T-cell (primary cell): ENCODE measurements at places on chromosomes 2 and 18.

DNA sequence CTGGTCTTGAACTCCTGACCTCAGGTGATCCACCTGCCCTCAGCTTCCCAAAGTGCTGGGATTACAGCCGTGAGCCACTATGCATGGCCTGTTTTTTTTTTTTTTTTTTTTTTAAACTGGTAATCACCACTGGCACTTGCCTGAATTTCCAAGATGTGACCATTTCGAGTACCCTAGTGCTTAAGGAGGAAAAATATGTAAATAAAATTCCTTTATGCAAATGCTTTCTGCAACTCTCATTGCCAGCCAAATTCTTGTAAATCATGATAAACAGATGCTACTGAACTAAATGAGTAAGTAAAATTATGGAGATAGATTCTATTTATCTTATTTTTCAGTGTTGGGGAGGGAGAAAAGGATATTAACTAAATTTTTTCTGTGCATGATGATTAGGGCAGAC lies 18.6 kb downstream of the CDCA7 start:
- no peak for DNase-seq

GRCh38 chr2:110834134-110834827 lies 101.9 kb downstream of the ACOXL start:
- no peak for DNase-seq

GRCh38 chr2:165239230-165239629 lies at the start of gene SCN2A:
TSS of gene SCN2A (plus strand) at chr2:165239414. CDS start at chr2:165295824, 56,410 bp downstream.
- no peak for DNase-seq

GRCh38 chr2:144458541-144458940 lies 61.4 kb downstream of the ZEB2 start:
- DNase-seq = no peak

DNA sequence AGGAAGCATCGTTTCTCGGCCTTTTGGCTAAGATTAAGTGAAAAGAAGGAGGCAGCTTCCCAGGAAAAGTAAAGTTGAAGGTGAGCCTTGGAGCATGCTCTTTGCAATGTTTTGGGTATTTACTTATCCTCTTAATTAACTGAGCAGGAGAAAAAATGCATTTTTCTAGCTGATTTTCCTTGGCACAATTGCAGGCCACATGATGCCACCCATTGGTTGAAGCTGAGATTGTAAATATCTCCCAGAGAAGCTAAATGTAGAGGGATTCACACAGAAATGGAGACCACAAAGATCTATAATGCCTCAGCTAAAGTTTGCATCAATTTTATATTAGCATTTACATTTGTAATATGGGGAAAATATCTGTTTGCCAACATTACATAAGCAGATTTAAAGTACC lies 294.1 kb downstream of the KCNS3 start:
- DNase-seq = no peak

DNA sequence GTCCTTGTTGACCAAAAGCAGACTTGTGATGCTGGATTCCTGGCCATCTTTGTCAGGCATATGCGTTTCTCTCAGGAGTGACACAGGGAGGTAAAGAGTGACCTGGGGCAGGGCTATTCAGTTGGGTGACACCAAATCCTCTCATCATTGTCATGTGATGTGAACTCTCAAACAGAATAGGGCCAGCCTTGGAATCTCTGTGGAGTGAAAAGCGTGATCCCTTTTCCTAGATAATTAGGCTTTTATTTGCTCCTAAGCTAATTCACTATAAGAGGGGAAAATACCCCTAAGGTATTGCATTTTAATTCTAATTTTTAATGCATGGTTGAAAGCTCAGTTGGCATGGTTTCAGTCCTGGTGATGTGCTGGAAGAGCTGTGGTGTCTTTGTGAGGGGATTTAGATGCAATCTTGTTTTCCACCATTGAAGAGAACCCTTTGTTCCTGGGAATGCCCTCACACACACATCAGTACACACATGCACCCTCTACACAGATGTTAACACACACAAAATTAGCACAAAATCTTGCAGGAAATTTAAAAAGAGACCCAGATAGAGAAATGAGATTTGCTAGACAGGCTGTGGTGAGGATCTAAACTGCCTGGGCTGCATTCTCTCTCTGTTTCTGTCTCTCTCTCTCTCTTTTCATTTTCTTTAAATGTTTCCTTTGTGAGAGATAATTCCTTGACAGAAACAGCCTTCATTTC lies 349.9 kb downstream of the TSN start:
- no peak for DNase-seq

DNA sequence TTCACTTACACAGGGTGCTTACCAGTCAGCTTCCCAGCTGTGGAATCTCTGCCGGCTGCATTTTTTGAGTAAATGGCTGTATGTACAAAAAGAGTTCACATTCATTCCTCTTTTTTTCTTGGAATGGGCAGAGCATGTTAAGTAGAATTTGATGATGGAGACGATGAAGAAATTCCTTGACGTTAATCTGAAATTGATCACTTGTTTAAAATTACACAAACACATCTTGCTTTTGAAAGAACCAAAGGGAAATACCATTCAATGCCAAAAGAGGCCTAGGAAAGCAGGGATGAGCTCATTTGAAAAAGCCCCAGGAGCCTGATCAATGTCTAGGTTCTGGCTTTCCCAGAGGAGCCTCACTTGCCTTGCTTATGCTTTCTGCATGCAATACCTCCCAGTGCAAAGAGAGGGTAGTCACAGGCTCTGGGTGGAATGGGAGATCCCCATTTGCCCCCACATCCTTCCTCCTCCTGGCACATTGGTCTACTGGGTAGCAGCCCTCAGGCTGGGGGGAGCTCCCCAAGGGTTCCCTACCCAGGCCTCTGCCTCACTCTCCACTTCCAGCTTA lies 12.3 kb upstream of the SMAD7 start:
- no peak for DNase-seq

GRCh38 chr2:20357638-20358389 lies 7.2 kb upstream of the PUM2 start:
- no peak for DNase-seq

- DNase-seq = no peak
These were observed 31.9 kb downstream of the ADCY3 start for GRCh38 chr2:24888177-24888576.

DNA sequence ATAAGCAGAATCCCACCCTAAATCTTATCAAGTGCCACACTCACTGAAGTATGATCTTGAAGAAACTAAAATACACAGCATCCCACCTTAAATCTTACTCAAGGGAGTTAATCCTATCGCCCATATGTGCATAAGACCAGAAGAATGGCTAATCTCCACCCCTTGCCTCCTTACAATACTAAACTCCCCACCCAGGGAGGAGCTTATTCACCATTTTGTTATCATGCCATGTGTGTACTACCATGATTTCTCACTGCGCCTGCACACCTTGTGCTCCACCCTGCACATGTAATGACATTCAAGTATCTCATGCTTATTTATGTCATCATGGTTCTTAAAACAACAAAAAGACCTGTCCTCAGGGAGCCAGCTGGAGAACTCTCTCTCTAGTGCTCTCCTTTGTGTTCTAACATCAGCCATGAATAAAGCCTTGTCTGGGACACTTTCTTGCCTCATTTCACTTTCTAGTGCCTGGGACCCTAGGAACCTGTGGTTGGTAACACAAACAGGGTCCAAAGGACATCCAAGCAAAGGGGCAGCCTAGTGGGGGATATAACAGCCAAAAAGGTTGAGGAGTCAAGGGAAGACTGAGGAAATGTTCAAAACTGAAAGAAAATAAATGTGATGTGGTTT lies 87.4 kb downstream of the SLC66A3 start:
- DNase-seq = no peak

DNA sequence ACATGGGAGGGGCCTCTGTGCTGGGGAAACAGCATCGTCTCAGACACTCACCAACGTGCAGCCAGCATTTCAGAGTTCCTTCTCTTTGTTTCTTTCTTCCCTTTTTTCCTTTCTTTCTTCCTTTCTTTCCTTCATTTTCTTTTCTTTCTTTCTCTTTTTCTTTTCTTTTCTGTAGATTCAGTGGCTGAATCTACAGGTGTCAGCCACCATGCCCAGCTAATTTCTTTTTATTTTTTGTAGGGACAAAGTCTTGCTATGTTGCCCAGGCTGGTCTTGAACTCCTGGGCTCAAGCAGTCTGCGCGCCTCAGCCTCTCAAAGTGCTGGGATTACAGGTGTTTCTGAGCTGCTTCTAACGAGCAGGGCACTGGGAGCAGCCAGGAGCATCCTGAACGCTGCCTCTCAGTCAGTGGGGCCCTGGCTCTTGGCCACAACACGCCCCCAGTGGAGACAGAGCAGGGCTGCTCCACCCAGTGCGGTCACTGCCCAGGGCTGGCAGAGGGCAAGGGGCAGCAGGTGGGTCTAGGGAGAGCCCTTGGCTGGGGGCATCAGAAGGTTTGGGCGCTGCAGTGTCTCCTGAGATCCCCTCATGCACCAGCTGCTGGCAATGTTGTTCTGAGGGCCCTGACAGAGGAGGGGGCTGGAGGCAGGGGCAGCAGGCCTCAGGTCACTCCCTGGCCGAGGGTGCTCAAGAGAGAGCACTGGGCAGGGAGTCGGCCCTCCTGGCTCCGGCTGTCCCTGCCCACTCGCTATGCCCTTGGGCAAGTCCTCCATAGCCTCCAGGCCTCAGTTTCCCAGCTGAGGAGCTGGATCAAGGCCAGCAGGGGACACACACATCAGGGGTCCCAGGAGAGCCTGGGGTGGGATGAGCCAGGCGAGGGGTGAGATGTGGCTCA lies 4.7 kb upstream of the KLHL30 start:
- DNase-seq = no peak

DNA sequence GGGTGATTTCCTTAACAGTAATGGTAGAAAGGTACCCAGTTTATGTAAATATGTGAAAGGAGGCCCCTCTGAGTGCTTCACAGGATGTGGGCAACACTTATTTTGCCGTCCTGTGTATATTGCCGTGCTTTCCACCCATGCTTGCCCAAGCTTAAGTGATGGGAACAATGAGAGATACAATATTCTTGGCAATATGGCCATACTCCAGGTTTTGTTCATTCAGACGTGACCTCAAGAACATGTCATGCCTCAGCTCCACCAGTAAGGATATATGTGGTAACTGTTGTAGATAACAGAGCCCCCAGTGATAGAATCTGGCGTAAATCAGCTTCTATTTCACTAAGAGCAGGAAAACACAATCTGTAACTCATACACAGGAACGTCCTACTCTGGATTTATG lies 318.7 kb downstream of the PTPRM start:
- no peak for DNase-seq

- no peak for DNase-seq
These were observed 36.0 kb downstream of the PAIP2B start for GRCh38 chr2:71190656-71191569.

DNA sequence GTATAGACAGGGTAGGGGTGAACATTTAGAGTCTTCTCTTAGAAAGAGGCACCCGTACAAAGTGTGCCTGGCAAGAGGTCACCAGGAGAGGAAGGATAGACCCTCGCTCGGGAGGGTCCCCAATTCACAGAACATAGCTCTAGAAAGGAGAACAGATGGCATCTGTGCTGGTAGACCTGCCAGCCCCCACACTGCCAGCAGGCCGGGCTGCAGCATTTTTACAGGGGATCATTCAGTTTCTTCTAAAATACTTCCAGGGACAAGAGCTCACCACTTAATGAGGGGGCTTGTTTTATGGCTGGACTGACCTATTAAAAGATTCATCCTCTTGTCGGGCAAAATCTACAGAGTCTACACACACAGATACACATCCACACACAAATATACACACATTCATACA lies 149.9 kb downstream of the SEPTIN10 start:
- no peak for DNase-seq

GRCh38 chr2:79373358-79374130 lies 139.3 kb upstream of the CTNNA2 start:
- DNase-seq = no peak

- no peak for DNase-seq
These were observed 18.9 kb upstream of the IL1R2 start for GRCh38 chr2:101972621-101973434.

- no peak for DNase-seq
These were observed 488.5 kb upstream of the NRP2 start for GRCh38 chr2:205193836-205194228.

DNA sequence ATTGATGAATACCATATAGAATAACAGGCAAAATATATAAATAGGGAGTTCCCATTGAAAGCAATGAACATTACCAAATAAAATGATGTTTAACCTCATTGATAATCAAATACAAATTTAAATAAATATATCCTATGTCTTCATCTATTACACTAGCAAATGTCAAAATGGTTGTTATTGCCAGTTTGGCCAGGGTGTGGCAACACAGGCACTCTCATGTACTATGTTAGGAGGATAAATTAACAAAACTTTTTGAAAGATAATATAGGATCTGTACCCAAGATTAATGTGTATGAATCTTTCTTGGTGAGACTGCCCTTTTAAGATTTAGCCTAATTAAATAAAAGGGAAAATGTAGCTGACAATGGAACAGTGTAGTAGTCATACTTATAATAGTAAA lies 659.3 kb downstream of the ERBB4 start:
- no peak for DNase-seq

DNA sequence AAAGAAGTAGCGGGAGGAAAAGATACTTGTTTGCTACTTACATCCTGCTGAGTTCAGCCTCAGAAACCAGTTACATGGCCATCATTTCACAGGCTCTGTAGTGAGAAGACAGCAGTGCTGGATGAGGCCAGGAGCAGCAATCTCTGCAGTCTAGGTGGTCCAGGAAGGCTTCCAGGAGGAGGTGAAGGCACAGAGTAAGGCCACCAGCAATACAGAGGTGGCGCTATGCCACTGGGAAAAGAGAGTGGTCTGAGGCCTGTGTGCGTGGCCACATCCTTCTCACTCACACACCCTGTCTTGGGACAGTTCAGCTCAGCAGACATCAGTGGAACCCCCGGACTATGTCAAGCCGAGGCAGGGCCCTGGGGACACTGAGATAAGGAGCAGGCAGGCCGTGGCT lies 162.7 kb downstream of the KLHL29 start:
- DNase-seq = no peak

GRCh38 chr2:56133441-56133840 lies 50.3 kb upstream of the CCDC85A start:
- DNase-seq = no peak

GRCh38 chr18:47265197-47265596 lies 13.7 kb upstream of the SKOR2 start:
- no peak for DNase-seq

DNA sequence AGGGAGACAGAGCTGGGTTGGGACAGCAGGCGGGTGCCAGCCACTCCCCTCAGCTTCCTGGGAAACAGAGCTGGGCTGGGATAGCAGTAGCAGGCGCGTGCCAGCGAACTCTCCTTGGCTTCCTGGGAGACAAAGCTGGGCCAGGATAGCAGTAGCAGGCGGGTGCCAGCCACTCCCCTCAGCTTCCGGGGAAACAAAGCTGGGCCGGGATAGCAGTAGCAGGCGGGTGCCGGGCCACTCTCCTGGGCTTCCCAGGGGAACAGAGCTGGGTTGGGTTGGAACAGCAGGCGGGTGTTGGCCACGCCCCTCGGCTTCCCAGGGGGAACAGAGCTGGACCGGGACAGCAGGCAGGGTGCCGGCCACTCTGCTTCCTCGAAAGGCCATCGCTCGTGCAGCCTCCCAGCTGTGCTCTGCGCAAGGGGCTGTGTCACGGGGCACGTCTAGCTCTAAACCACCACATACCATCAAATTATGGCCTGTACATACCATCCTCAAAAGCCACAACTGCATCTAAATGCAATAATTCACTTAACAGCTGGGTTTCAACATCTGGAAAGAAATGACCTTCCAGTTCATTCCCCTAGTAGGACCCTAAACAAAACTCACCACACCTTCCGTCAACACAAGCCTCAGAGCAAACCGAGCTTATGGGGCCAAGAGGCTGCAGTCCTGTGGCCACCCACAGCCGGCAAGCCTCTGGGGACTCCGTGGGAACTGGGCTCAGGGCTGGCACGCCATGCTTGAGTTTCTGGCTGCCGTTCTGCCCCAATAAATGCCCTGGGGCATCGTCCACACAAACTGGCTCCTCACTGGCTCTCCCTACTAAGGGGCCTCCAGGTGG lies 228.3 kb downstream of the TWIST2 start:
- no peak for DNase-seq
